ENCODE measurements at places on chromosomes 5 and 9.

- no peak for DNase-seq
Measured at GRCh38 chr9:109046346-109046745, 33.0 kb upstream of the CTNNAL1 start.

DNA sequence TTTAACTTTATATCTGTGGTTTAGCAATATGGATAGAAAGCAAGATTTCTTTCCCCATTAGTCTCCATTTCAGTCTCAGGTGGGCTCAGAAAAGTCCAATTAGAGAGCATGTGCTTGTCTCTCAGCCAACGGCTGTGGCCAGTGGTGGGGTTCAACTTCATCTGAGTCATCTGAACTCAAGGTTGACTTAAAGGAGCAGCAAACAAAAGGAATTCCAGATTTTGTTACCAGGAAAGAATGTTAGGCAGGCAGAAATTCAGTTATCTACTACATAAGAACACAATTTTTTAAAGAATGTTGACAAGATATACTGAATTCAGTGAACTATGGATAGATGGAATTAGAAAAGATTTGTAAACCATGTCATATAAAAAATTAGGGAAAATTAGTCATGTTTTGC is 784.1 kb downstream of the MAT2B start:
- no peak for DNase-seq

- DNase-seq: no peak
Measured at GRCh38 chr9:134328841-134329575, 2.8 kb downstream of the RXRA start.

- DNase-seq: no peak
Measured at GRCh38 chr5:118354797-118355196, 633.5 kb downstream of the DTWD2 start.

DNA sequence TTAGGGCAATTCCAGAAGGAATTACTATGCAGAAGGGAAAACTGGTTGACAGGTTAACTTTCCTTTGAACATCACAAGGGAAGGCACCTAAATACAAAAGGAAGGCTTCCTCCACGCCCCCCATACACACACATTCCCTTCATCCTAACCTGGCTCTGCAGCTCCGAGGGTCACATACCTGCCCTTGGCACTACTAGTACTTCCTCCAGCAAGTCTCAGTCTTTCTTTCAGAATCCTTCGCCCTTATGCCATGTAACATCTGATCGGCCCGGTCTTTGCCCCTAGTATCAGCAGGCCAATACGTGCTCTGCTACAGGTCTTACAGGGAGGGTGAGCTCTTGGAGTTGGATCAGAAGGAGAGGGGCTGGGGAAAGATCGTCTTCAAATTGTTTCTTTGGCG is 1.6 kb upstream of the MARCHF6 start:
- no peak for DNase-seq

GRCh38 chr5:31021181-31021624 is 172.3 kb upstream of the CDH6 start:
- DNase-seq: no peak

- DNase-seq: no peak
Measured at GRCh38 chr5:81182396-81183390, 50.4 kb upstream of the CKMT2 start.

- no peak for DNase-seq
Measured at GRCh38 chr9:91814753-91815152, 135.3 kb downstream of the ROR2 start.

DNA sequence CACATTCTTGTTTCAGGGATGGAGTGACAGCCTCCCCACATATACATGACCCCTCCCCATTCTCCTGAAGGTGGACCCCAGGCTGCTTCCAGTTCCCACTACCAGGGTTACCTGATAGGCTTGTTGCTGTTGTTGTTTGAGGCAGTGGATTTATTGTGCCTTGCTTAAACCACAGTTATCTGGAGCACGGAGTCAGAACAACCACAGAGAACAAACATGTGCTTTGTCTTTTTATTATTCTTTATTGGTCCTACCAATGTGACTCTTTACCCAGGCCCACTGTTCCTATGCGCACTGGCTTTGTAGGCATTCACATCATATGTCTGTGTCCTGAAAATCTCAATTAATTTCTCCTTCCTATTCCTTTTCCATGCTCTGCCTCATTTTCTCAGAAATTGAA is 41.2 kb upstream of the IPPK start:
- DNase-seq: no peak

- no peak for DNase-seq
Measured at GRCh38 chr5:31107091-31107518, 86.4 kb upstream of the CDH6 start.

GRCh38 chr9:136754059-136754572 is 3.9 kb downstream of the LCN8 start:
- DNase-seq: no peak

- DNase-seq: no peak
Measured at GRCh38 chr5:91794856-91795548, 411.9 kb upstream of the ARRDC3 start.

- DNase-seq: no peak
Measured at GRCh38 chr9:71647094-71647591, 121.2 kb downstream of the CEMIP2 start.

GRCh38 chr9:131727184-131727759 is 12.6 kb downstream of the RAPGEF1 start:
- no peak for DNase-seq

DNA sequence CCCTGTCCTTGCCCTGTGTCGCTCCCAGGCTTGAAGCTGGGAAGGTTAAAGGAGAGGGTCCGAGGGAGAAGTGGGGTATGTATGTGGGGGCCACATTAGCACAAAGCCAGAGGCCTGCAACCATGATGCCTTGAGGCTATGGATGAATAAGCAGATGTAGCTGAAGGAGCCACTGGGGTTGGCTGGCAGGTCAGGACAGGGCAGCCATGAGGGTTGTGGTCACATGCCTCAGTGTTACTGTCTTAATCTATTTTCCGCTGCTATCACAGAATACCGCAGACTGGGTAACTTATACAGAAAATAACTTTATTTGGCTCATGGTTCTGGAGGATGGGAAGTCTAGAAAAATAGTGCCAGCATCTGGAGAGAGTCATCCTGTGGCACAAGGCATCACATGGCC is 9.2 kb upstream of the GRHPR start:
- no peak for DNase-seq

GRCh38 chr5:42499016-42499415 is 75.8 kb downstream of the GHR start:
- no peak for DNase-seq

- no peak for DNase-seq
Measured at GRCh38 chr5:98334946-98335345, 438.5 kb upstream of the RGMB start.

DNA sequence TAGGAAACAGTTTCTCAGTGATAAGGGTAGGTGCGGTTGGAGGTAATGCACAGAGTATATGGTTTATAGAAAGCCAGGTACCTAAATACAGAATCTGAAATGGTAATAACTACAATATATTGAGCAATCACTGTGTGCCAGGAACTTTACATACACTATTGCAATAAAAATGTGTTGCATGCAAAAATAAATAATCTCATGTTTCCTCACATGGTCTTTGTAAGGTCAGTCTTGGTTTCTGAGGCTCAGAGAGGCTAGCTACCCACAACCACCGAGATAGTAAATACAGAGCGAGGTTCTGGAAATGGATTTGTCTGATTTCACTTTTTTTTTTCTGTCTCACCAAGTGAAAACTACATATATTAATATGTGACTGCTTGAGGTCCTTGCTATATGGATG is 128.9 kb downstream of the CAMK4 start:
- DNase-seq: no peak

DNA sequence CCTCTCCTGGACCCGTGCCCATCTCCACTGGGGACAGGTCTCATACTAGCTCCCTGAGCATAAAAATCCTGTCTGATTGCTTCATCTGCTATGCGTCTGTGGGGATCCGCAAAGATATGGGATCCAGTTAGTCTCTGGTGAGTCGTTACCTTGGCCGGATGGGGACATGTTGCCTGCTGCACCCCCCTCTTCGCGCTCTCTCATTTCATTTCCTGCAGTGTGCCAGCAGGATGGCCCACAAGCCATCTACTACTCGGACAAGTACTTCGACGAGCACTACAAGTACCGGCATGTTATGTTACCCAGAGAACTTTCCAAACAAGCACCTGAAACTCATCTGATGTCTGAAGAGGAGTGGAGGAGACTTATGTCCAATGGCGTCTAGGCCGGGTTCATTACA is 17.0 kb upstream of the CEP78 start:
- DNase-seq: no peak

- DNase-seq: no peak
Measured at GRCh38 chr9:38130724-38131123, 61.7 kb upstream of the SHB start.

DNA sequence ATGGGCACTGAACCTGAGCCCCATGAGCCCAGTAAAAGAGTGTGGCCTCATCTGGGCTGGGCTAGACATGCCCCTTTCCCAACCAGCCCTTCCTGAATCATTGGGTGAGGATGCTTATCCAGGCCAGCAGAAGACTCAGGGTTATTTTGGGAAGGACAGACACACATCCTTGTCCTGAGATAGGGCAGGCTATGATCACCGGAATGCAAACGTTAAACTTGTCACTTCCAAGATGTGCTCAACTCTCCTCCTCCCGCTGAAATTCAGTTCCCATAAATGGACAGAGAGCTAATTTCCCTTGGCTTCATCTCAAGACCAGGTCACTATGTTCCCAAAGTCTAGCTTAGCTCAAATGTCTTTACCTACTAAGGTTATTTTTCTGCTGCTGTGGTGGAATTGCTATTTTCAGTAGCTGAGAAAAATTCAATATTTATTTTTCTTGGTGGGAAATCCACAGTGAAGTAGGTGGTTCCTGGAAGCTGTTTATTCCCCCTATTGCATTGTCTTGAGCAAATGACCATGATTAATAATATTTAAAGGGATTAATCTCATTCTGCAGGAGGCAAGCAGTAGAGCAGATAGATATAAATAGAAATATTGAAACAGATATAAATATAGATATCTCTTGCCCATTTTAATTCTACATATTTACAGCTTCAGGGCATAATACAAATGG is 70.0 kb downstream of the NXNL2 start:
- no peak for DNase-seq

GRCh38 chr5:123211084-123211483 is 122.0 kb downstream of the PRDM6 start:
- no peak for DNase-seq

DNA sequence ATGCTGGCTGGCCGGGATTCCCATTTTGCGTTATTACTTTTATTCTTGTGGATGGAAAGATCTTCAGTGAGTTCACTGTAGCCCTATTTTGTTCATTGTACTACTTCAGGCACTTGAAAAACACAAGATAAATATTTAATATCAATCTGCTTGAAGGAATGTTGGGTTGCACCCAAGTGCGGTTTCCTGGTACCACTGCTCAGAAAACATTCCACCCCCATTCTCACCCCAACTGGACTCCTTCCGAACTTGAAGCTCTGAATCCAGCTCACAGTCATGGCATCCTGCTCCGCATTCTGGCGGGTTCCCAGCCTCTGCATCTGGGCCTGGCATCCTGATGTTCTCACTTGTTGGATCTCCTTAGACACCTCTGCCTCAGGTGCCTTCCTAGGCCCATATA is 103.2 kb downstream of the CFAP90 start:
- no peak for DNase-seq

GRCh38 chr5:16615741-16616535 is 859 bp downstream of the RETREG1 start:
- DNase-seq: no peak

- no peak for DNase-seq
Measured at GRCh38 chr5:11863911-11864310, 40.3 kb downstream of the CTNND2 start.

GRCh38 chr9:8456344-8456743 is 656.8 kb upstream of the DMAC1 start:
- no peak for DNase-seq

DNA sequence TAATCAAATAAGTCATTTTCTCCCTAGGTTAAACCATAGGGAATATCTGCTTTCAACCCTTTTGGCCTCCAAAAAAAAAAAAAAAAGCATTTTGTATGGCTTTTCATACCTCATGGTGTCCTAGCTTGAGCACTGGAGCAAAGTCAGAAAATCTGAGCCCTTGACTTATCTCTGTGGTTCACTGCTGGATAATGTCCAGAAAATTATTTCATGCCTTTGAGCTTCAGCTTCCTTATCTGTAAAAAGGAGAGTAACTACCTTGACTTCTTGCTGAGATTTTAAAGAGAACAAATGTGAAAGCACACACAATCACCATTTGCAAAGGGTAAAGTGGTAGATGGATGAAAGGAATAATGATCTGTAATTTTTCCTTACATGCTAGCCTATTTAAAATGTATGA is 165.9 kb downstream of the ALDH1A1 start:
- no peak for DNase-seq

GRCh38 chr5:143447983-143448382 is 44.5 kb upstream of the NR3C1 start:
- no peak for DNase-seq

Data from stimulated activated CD4-positive, alpha-beta T cell treated with anti-CD3 and anti-CD28 coated beads, Interleukin-1b, Interleukin-23, amount 100 ng/mL, for 4 hours (primary cell).